Large intestine (tissue), 12 donors: ENCODE measurements at places on chromosomes 13 and 19.

GRCh38 chr19:49148784-49149651 is 6.2 kb downstream of the HRC start:
- peak; percentile 93 for DNase-seq

GRCh38 chr19:10078329-10078728 is 7.8 kb upstream of the SHFL start:
- no peak for DNase-seq

DNA sequence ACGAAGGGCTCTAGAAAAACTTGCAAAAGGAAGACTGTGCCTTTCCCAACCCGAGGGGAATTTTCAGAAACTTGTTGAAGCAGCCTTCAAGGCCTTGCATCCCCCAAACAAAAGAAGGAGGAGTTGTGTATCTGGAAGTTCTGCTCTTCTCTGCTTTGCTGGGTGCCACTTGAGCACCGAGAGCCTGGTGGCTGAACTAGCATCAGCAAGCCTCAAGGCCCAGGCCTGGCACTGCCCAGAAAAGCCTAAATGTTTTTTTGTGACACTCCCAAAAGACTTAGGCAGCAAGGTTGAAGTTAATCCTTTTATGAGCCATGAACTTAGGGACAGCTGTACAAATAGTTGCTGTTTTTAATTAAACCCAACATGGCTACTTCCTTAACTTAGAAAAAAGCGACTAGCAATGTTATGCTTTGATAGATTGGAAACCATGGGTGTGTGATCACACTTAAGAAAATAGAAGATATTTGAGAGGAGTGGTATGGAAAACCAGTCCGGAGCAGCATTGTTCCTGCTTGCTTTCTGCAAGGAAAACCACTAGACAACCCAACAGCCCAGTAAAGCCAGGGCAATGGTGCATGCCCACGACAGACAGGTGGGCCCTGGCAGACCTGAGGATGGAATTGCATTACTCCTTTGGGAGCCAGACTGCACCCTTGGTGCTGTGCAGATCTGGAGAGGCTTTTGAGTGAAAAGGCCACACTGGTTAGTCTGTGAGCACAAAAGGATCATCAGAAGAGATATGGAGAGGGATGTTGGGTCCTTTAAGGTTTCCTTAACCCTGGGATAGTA is 788 bp upstream of the DLEU7 start:
- DNase-seq: no peak

GRCh38 chr19:48318286-48318987 is 6.9 kb upstream of the EMP3 start:
- DNase-seq: no peak

GRCh38 chr13:102798581-102799425 is at the start of the genes BIVM and POGLUT2:
Gene BIVM (plus strand): TSS chr13:102799119. CDS start chr13:102807268, 8,149 bp downstream.
Gene POGLUT2 (minus strand): TSS chr13:102798976. CDS start chr13:102798670, 306 bp downstream.
- peak; percentile 90 for DNase-seq

DNA sequence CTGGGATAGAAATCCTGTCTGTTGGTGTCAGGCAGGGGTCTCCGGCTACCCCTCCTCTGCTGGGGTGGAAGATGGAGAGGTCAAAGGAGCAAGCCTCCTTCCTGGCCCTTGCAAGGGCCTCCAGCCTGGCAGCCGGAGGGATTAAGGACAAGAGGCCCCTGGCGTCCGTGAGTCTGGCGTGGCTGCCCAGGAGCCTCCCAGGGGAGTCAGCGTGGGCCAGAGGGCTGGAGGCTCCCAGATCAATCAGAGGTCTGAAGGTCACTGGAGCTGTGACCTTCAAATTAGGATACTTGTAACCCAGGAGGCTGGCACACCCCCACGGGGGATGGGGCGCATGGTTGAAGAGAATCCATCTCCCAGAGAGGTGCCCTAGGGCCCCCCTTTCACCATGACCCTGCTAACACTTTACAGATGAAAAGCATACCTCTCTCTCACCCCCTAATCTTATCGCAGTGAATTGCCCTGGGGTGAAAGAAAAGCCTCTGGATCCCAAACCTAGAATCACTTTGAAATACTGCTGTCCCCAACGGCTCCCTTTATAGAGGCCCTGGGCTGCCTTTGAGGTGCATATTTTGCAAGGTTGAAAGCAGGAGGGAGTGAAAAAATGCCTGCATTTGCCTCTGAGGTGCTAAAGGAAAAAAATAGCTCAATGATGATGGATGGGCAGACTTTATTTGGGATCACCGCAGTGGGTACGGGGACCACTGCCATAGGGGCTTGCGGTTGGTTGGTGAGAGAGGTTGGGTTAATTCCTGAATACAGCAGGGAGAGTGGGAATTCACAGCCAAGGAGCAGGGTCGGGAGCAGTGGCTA is 44.9 kb upstream of the PEG3 start:
- DNase-seq: no peak

DNA sequence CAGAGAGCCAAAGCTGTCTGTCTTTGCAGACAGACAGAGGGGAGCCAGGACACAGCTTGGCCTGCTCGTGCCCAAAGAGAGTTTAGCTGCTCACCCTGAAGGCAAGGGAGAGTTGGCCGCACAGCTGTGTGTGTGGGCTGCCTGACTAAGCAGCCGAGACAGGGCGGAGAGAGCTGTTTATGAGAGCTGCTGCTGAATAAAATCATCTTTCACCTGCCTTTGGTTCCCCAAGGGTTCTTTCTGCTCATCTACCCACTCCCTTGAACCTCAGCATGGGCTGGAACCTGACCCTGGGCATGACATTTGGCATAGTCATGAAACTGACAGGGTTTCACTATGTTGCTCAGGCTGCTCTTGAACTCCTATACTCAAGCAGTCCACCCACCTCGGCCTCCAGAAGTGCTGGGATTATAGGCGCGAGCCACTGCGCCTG is 98.2 kb downstream of the RBM26 start:
- no peak for DNase-seq

DNA sequence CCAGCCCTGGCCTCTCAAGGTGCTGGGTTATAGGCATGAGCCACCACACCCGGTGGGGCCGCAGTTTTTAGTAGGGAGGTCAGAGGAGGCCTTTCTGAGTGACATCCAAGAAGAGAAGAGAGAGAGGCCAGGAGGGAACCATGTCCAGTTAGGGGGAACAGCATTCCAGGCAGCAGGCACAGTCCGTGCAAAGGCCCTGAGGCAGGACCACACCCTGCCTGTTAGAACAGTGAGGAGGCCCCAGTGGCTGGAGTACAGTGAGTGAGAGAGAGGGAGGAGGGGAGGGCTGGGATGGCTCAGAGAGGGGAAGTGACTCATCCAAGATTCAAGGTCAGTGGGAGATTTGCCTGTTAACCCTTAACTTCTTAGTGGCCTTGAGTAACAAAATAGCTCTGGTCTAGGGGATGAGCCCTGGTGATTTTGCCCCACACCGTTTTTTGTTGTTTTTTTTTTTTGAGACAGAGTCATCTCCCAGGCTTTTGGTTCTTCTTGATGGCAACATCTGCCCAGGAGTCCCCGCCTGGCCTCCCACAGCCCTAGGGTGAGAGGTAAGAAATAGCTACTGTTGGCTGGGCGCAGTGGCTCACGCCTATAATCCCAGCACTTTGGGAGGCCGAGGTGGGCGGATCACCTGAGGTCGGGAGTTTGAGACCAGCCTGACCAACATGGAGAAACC is 2.7 kb upstream of the PLIN3 start:
- DNase-seq: peak; percentile 62
